ENCODE measurements at places on chromosomes 1 and 21. TPM values are rescaled to one million over a fixed set of nuclear protein-coding genes. Genes with fewer than 3 reads are reported as not detected.

Gene SLC66A1
- total RNA-seq = 14.9 TPM

Gene PSMB4
- total RNA-seq = 428 TPM

Gene FCN3
- not detected for total RNA-seq

Gene MFAP2
- 0.39 TPM for total RNA-seq

Gene SLFNL1
- not detected for total RNA-seq

Gene RAB42
- 3.5 TPM for total RNA-seq

Gene KIAA0040
- 0.76 TPM for total RNA-seq

Gene SMCP
- total RNA-seq = not detected

Gene ANKRD34A
- total RNA-seq = 0.21 TPM

Gene DUSP23
- total RNA-seq = 77.7 TPM

Gene LRRC3
- total RNA-seq = 2.1 TPM

Gene TNFRSF18
- 0.15 TPM for total RNA-seq

Gene GBP6
- total RNA-seq = not detected

Gene HFM1
- 0.06 TPM for total RNA-seq

Gene OXCT2
- total RNA-seq = 0.30 TPM

Gene SPRR3
- total RNA-seq = not detected

Gene UMODL1
- not detected for total RNA-seq

Gene PBX1
- total RNA-seq = 15.9 TPM

Gene CRYZL1
- total RNA-seq = 14.7 TPM

Gene HAPLN2
- total RNA-seq = not detected

Gene WLS
- total RNA-seq = 15.3 TPM

Gene PCSK9
- 3.0 TPM for total RNA-seq

Gene CFHR2
- not detected for total RNA-seq

Gene AQP10
- total RNA-seq = not detected

Gene GSTM5
- total RNA-seq = not detected

Gene NOS1AP
- 0.57 TPM for total RNA-seq

Gene KCNA2
- total RNA-seq = 0.10 TPM

Gene SIK1
- total RNA-seq = 14.0 TPM

Gene GPR161
- total RNA-seq = 10.8 TPM

Gene COL6A2
- 15.4 TPM for total RNA-seq

Gene HRNR
- total RNA-seq = not detected

Gene CD160
- not detected for total RNA-seq

Gene DDAH1
- 7.4 TPM for total RNA-seq

Gene TMPRSS3
- total RNA-seq = 0.57 TPM

Gene SH2D1B
- 0.13 TPM for total RNA-seq

Gene MPZ
- total RNA-seq = 0.43 TPM

Gene NTNG1
- total RNA-seq = not detected

Gene CLEC20A
- total RNA-seq = not detected

Measured in A549 treated with Mapracorat at 1 μM for 4 hours (cell line).